ENCODE measurements at places on chromosomes 7 and 10.

DNA sequence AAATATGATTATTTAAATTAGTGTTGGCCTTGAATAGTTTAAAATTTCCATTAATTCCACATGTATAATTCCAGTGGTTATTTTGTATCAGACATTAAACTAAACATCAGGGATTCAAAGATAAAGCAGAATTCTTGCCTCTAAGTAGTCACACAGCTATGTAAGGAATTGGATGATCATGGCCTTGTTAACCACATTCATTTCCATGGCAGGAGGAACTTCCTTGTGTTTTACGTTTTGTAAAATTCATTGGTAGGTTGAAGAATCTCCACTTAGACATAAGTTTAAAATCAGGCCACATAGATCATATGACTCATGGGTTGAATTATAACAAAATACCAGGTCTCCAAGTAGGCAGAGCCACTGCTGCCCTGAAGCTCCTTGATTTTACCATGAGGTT is 289.7 kb downstream of the PLXDC2 start:
- DNase-seq = peak; percentile 10

GRCh38 chr7:74709880-74710671 is 52.6 kb downstream of the GTF2I start:
- DNase-seq = peak; percentile 21

- no peak for DNase-seq
Measured at GRCh38 chr10:102254426-102254825, 9.1 kb downstream of the GBF1 start.

DNA sequence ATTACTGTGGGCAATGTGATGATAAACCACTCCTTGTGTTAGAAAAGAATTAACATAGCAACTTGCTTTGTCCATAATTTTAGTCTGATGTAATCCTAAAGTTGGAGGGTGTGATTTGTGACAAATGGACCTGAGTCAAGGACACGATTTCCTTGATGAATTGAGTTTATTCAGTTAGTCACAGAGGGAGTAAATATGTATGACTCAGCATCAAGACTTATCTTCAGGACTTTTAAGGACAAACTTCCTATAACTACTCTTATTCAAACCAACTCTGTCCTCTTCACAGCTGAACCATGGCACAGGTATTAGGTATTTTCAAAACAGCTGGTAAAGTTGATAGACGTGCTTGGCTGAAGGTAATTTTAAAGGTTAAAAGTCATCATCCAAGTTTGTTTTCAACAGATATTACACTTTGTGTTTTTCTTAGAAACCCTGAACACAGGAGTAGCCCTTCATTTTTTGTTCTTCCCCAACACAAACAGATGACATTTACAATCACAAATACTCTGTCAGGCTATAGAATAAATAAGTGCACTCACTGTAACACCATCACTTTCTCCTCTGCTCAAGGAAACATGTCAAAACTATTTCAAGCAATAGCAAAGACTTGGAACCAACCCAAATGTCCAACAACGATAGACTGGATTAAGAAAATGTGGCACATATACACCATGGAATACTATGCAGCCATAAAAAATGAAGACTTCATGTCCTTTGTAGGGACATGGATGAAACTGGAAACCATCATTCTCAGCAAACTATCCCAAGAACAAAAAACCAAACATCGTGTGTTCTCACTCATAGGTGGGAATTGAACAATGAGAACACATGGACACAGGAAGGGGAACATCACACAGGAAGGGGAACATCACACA is 54.5 kb downstream of the COA1 start:
- DNase-seq = peak; percentile 97

GRCh38 chr10:88333248-88333630 is 249.9 kb downstream of the RNLS start:
- DNase-seq = no peak

DNA sequence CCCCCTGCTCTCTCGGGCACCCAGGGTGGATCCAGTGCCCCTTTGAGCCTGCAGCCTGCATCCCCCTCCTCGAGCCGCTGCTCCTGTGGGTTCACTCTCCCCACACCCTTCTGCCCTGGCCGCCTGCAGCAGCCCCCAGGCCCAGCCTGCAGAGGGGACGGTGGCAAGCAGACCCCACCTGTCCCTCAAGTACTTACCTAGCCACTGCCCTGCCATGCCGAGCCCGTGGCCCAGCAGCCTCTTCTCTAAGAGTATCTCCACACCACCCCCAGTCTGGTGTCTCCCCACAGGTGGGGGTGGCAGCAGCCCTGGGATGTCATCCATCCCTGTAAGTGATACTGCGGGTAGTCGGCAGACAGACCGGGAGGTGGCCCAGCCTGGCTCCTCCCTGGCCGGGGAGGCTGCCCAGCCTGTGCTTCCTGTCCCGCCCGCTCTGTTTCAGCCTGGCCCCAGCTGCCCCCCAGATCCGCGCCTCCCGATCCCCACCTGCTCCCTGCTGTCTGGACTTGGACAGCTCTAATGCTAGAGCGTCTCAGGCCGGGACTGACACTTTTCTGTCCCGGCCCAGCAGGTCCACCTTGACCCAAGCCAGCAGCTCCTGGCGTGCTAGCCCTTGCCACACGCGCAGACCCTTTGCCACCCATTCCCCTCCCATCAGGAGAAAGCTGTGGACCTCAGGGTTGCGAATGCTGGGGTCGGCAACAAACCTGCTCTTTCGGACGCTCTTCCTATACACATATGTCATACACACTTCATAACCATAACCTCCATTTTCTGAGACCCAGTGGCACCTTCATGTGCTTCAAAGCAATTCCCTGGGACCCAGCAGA is 25.0 kb downstream of the YKT6 start:
- no peak for DNase-seq

DNA sequence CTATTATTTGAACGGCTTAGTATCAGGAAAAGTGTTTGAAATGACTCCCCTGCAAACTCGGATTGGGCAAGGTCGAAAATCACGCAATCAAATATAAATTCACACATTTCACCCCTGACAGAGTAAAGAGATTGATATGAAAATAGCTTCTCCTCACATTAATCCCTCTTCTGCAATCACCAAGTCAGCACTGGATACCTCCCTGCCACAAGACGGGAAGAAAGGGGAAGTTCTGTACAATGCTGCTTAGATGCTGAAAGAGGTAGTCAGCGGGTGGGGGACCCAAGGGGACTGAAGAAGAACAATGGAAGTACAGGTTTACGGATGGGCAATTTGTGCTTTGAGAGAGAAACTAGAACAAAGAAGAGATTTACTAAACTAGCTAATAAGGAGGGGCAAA is 72.0 kb upstream of the ANK3 start:
- no peak for DNase-seq

DNA sequence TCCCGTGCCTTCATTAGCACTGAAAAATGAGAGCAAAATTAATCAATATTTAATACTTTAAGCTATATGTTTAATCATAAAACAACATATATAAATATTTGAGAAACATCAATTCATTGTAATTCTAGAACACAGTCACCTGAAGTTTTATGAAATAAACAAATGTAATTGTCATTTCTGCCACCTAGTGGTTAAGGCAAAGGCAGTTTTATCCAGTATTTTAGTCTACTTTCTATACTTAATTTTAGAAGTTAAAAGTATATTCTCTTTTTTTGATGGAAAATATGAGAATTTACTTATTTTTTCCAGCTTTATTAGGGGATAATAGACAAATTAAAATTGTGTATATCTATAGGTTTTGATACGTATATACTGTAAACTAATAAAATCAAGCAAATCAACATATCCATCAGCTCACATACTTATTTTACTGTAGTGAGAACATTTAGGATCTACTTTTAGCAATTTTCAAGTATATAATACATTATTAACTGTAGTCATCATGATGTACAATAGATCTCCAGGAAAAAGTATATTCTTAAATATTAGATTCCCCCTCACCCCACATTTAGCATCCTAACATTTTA is 16.9 kb downstream of the PCGF6 start:
- DNase-seq = peak; percentile 36

DNA sequence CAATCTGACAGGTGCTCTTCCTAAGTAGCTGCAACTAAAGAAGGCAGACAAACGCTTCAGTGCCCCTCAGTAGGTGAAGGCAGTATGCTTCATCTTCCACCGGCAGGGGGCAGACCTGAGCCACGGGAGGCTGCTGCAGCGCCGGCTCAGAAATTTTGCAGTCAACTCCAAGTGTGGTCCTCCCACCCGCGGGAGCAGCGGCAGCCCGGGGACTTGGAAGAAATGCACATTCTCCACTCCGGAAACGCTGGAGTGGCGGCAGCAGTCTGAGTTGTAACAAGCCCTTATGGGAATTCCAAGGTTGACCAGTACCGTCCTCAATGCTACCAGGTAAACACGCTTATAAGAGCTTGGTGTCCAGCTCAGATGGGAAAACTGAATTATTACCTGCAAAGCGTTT is 3.4 kb downstream of the IGFBP3 start:
- peak; percentile 65 for DNase-seq

DNA sequence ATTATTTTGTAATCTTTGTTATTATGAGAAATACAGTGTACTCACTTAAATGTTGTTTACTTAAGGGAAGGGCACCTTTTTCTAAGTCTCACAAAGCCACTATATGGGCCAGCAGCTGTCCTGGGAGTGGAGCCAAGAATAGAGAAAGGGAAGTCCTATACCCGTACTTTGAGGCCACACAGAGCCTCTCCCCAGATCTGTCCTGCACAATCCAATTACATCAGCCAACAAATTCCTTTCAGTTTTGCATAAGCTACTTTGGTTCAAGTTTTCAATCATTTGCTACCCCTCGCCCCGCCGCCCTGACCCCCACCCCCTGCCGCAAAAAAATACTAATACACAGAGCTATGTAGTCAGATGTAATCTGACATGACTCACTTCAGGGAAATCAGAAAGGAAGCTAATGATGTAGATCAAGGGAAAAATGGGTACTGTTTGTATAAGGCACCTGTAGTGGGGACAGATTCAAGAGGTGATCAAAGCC is 297.4 kb upstream of the NEBL start:
- peak; percentile 65 for DNase-seq

- no peak for DNase-seq
Measured at GRCh38 chr7:155263581-155264143, 34.0 kb upstream of the INSIG1 start.

DNA sequence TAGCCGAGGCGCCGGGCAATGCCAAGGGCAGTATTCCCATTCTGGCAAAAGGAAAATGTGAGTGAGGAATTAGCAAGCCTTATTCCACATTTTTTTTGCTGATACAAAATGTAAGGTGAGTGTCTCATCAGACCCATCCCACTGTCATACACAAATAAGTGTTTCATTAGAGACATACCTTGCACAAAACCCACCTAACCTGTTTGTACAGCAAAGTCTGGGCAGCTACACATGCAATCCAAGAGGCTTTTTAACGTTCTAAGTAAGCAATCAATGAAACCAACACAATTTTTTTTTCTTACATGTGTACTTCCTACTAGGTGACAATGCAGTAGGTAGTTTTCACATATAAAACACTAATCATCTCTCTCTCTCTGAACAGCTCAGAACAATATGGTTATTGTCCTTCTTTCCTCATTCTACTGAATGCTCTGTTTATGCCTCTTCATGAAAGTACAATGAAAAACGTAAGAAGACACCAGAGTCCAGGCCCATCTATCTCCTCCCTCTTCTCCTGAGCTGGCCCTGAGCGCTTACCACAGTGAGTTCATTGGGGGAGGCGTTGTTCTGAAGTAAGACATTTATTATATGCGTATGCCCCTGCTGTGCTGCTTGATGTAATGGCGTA is 217.2 kb downstream of the ANK3 start:
- DNase-seq = no peak

DNA sequence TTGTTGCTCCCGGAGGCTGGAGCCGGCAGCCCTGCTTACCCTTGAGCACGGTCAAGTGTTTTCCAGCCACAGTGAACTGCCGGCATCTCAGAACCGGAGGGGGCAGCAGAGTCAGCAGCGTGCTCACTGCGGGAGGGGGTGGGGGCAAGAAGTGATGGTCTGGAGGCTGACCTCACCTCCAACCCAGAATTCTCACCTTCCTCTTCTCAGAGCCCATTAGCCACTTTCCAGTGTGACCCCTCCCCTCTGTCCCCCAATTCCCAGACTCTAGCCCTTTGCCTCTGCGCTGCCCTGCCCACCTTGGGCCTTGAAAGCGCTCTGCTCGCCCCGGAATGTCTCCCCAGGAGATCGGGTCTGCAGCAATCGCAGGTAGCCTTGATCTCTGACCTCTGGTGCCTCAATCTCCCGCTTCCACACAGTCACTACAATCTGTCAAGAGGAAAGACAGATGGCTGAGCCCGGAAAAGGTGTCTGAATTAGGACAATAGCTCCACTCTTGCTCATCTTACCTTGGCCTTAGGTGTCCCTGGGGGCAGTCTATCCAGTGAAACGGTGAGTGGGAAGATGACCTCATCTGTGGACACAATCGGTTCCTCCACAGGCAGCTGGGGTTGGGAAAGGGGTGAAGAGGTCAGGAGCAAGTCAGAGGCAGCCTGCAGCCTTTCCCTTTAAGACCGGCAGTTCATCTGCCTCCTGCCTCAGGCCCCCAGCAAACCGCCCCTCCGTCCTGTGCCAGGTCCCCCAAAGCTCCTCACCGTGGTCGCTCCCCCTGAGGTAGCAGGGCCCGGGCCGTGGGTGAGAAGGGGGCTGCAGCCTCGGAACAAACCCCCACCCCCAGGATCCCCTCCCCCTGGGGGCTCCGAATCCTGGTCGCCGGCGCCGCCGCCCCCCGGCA is 942 bp downstream of the TRAPPC14 start:
- peak; percentile 50 for DNase-seq

DNA sequence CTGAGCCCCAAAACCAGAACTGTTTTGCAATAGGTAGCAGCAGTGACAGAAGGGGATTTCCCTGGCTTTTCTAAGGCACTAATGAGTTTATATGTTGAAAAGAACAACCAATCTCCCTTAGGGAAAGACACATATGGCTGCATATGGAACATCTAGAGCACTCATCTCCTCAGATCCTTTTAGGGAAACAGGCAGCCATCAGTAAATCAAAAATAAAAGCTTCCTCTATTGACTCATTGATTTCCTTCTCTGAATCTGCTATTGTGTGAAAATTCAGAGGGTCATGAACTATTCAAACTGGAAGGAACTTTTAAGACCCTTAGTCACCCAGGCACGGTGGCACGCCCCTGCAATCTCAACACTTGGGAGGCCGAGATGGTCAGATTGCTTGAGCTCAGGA is 110.9 kb upstream of the NANOS1 start:
- DNase-seq = no peak

- DNase-seq = peak; percentile 92
Measured at GRCh38 chr10:3776796-3777571, 8.0 kb downstream of the KLF6 start.
